ENCODE measurements at places on chromosomes 2 and 18.

DNA sequence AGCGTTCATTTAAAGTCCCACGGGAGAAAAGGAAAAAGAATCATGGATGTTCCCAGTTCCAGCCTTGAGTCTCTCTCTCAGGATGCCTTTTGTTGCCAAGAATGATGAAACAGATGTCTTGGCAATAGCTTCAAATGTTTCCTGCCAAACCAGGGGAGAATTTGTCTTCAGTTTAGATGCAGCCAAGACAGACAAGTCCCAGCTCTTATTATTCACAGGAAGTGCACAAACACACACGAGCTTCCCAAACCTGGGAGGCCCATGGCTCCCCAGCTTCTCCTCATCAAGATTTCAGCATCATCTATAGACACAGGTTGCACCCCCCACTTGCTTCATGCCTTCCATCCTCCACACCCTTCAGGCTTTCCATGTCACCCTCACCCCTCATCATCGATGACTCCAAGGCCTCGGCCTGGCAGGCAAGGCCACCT lies 45.9 kb downstream of the HS1BP3 start:
- no peak for DNase-seq

- DNase-seq, result no peak
Measured at GRCh38 chr2:70685771-70686171, 82.2 kb downstream of the ADD2 start.

- DNase-seq, result no peak
Measured at GRCh38 chr2:176496761-176497160, 227.5 kb downstream of the MTX2 start.

GRCh38 chr2:229921101-229921891 lies 513 bp downstream of the TRIP12 start:
- DNase-seq, result no peak

DNA sequence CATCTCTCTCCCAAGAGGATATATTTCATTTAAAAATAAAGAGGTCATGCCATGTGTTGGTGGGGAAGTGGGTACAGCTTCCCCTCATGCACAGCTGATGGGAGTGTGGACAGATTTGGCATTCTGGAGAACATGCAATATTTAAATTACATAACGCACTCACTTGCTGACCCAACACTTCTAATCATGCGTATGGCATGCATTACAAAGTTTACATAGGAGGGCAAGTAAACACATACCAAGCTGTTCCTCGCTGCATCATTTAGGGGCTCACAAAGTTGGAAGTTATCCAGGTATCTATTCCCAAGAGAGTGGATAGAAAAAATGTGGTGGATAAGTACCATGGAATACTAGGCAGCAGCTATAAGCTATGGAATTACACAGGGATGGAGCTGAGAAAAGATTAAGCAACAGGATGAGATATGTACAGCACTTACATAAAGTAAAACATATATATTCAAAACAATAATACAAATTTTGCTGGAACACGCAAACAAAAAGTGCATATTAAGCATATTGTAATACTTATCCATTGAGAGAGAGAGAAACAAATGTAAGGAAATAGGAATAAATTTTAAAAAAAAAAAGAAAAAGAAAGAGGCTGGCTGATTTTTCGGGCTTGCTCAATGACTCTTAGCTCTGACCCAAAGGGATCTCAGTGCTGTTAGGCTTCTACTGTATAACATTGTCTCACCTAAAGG lies 11.0 kb downstream of the CYP1B1 start:
- DNase-seq, result no peak

DNA sequence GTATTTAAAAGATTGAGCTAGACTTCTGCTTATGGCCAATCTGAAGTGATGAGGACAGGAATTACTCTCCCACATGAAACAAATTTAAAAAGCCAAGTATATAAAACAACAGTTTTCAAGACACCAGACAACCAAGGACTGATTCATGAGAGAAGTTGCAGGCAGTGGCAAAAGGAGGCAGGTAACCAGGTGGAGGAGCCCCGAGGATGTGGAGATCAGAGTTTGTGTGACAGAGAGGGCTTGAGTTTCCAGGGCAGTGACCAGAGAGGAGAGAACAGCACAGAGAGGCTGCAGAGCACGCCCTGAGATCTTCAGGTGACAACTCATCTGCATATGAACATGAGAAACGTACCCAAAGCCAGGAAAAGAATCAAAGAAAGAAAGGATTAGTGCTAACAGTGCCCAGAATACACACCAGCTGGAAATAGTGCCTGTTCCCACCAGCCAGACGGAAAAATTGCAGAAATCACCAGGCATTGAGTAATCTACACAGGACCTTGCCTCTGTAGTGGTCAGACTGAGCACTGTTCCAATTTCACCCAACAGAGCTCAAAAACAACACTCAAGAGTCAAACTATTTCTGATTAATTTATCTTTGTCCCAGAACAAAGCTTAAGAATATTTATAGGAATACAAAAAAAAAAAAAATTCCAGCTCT lies 173.1 kb downstream of the SEPTIN10 start:
- no peak for DNase-seq

DNA sequence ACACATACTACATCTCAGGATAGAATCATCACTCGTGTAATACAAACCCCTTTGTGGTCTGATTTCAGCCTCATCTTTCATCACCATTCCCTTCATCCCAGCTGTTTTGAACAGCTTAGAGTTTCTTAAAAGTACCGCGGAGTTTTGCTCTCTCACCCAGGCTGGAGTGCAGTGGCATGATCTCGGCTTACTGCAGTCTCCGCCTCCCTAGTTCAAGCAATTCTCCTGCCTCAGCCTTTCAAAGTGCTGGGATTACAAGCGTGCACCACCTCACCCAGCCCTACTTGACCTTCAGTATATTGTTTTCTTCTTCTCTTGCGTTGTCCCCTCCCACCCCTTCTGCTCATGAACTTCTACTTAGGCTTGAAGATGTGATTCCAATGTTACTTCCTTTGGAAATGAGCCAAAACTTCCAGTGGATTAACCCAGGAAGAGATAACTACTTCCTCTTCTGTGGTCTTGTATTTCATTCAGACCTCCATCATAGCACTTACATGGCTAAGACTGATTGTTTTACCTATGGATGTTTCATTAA lies 15.8 kb downstream of the ERLEC1 start:
- no peak for DNase-seq

DNA sequence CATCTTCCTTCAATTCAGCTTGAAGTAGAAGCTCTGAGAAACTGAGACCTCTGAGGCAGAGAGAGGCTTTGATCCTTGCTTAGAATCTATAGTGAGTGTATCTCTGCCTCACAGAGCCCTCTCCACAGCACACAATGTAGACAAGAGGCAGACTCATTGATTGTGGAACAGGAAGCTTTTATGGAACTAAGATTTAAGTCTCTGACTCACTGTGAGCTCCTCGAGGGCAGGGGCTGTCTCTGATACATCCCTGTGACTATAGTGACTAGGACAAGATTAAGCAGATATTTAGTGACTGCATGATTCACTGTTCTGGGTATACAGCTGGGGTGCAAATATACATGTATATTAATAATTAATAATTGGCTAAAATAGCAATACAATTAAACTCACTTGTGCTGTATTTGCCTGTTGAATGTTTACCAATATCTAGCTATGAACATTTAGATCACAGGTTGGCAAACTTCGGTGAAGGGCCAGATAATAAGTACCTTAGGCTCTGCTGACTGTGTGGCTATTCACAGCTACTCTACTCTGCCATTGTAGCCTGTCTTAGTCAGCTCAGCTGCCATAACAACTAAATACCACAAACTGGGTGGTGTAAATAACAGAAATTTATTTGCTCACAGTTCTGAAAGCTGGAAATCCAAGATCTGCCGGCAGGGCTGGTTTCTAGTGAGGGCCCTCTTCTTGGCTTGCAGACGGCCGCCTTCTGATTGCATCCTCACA lies 54.4 kb downstream of the ARHGEF4 start:
- DNase-seq, result no peak
